Urothelium cell line (cell line): ENCODE measurements at places on chromosomes 1 and 21.

DNA sequence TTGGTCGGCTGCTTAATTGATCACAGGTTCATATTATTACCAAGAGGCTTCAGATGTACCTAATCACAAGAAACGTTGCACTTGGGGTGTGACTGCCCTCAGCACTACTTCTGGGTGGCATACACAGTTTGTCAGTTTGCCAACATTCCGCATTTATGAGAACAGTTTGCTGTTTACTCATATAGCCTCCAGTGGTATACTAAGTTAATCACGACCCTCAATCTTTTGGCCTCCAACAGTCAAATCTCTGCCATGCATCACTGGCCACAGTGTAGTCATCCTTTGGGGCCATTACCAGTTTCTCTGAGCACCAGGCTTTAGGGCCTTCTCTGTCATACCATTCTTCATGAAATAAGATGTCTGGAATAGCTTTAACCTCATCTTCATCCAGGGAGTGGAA is 62.8 kb upstream of the BCL9 start:
- DNase-seq: no peak

- DNase-seq: no peak
These were observed 1.5 kb downstream of the PHACTR4 start for GRCh38 chr1:28371010-28371377.

DNA sequence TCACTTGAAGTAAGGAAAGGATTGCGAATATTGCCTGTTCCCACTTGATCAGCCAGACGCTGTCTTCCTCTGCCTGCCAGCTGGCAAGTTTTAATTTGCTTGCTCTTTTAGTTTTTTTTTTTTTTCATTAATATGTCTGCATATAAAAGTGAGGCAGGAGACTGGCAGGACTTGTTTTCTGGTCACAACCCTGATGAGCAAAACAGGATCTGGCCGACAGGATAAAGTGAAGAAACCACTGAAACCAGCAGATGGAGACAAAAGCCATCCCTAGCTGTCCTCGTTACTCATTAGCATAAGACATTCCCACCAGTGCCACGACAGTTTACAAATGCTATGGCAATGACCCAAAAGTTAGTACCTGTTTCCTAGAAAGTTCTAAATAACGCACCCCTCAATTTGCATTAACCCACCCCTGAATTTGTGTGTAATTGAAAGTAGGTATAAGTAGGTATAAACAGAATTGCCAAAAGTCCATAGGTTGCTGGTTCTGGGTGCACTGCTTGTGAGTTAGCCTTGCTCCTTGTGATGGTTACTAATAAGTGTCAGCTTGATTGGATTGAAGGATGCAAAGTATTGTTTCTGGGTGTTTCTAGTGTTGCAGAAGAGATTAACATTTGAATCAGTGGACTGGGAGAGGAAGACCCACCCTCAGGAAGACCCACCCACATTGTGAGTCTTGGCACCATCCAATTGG is 60.8 kb downstream of the ZNF684 start:
- DNase-seq: no peak

GRCh38 chr1:185170291-185170848 is 13.4 kb downstream of the SWT1 start:
- peak; percentile 38 for DNase-seq

GRCh38 chr1:220407191-220407590 is 120.7 kb upstream of the MARK1 start:
- no peak for DNase-seq

GRCh38 chr1:21633992-21634805 is 35.0 kb downstream of the RAP1GAP start:
- DNase-seq: no peak

- DNase-seq: no peak
These were observed 276.0 kb downstream of the MRPL39 start for GRCh38 chr21:25331286-25331685.

DNA sequence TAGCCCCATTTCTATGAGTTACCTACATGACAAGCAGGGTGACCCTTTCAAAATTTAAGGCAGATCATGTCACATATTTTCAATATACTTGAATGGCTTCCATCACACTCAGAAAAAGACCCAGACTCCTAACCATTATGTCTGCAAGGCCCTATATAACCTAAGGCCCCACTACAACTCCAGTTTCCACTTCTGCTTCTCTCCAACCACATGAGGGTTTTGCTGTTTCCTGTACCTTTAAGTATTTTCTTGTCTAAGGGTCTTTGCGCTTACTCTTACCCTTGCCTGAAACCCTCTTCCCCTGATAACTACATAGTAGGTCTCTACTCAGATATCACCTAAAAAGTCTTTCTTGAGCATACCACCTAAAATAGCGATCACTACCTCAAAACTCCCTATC is 46.1 kb downstream of the SGIP1 start:
- DNase-seq: no peak

DNA sequence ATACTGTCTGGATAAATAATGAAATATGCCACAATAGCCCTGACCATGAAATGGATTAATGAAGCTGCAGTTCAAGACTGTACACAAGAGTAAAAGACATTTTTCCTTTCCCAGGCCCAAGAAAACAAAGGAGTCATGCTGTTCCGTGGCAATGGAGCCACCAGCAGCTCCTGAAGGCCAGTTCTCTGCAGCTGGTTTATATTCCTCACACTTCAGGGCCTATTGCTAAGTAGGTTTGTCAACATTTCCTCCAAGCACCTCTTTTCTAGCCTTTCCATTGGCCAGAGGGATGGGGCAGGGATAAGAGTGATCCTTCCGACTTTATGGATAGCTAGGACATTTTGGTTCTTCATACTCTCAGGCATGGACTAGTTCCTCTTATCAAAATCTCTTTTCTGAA is 24.2 kb upstream of the RGL1 start:
- DNase-seq: no peak

DNA sequence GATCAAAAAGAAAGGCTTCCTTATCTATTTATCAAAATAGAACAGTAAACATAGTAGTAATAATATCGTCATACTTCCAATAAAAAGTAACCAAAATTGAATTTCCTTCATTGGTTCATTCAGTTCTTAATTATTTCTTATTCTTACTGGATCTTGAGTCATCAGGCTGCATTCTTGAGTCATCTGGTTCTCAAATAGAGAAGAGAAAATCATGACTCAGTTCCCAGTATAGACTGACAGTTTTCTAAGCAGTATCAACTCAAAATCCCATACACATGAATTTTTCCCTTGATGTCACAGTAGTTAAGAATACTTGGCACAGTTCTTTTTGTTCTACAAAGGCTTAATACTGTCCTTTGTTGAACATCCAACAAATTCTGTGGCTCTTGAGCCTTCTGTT is 626.9 kb upstream of the ADGRL4 start:
- no peak for DNase-seq

- DNase-seq: peak; percentile 84
These were observed 109.6 kb downstream of the KCNN3 start for GRCh38 chr1:154760469-154760933.

GRCh38 chr1:233065685-233066084 is 115.3 kb downstream of the NTPCR start:
- DNase-seq: no peak

GRCh38 chr1:228823200-228823599 is 87.9 kb downstream of the RHOU start:
- no peak for DNase-seq

- no peak for DNase-seq
These were observed 106.4 kb downstream of the HMGB4 start for GRCh38 chr1:33970148-33970825.

DNA sequence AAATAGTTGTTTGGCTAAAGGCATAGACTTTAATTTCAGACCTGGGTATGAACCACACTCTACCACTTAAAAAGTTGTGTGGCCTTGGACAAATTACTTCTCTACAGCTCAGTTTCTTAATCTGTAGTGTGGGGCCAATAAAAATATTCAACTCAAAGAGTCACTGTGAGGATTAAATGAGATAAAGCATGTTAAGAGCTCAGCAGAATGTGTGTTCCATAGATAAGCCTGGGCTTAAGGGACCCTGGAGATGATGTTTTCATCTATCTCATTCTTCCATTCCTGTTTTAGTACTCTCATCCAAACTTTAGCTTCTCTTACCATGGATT is 17.7 kb downstream of the S100A10 start:
- DNase-seq: no peak

DNA sequence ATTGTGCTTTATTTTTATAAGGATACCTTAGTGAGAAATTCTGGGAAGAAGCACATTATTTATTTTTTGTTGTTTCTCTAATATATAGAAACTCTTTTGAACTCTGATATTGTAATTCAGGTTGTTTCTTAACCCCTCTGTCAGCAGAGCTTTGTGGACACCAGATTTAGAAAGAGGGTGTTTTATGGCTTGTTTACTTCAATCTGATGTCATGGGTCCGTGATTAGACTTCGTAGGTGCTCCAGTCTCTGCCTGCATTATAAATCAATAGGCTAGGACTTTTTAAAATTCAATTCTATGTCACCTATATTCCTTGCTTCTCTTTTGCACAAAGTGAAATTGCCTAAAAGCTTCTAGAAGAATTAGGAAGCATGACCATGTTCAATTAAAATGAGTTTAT is 47.3 kb upstream of the CCDC190 start:
- no peak for DNase-seq

DNA sequence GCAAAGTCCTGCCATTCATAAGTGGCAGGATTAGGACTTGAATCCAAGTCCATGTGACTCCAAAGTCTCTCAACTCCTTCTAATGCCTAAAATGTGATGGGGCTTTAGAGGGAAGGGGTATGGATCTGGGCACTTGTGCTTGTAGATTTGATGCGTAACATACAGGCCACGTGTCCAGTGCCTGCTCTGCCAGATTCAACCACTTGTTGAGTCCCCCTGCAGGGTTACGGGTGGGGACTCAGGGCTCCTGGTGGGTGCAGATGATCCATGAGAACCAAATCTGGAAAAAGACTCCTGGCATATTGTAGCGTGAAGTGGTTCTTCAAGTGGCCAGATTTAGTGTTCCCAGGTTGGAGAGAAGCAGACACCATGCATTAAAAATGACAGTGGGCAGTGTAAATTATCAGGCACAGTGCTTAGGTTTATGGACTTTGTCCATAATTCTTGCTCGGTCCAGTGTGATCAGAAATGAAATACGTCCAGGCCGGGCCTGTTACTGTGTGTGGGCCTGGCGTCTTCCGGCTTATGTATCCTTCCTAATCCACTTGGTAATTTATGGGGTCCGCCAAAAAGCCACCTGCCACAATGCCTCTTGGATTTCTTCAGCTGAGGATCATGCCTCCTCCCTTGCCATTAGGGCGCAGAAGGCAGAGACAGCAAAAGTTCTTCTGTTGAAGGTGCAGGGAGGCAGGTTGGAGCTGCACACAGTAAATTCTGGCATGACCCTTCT is 51.2 kb upstream of the LRP8 start:
- DNase-seq: no peak

- no peak for DNase-seq
These were observed 123.2 kb downstream of the DMRTB1 start for GRCh38 chr1:53582211-53583020.

DNA sequence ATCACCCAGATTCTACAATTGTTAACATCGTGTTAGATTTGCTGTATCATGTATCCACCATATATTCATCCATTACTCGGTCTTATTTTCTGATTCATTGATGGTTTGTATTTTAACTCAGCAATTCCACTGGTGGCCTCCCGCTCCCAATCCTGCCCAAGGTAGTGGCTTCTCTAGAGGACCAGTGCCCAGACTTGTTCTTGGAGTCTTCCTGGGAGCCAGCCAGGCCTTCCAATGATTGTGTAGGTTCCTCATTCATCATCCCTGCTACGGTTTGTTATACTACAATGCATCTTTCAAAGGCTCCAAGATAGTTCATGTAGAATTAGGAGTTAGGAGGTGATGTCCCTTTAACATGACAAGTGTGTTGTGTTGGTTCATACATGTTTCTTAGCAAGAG is 451.1 kb downstream of the SETD4 start:
- no peak for DNase-seq

DNA sequence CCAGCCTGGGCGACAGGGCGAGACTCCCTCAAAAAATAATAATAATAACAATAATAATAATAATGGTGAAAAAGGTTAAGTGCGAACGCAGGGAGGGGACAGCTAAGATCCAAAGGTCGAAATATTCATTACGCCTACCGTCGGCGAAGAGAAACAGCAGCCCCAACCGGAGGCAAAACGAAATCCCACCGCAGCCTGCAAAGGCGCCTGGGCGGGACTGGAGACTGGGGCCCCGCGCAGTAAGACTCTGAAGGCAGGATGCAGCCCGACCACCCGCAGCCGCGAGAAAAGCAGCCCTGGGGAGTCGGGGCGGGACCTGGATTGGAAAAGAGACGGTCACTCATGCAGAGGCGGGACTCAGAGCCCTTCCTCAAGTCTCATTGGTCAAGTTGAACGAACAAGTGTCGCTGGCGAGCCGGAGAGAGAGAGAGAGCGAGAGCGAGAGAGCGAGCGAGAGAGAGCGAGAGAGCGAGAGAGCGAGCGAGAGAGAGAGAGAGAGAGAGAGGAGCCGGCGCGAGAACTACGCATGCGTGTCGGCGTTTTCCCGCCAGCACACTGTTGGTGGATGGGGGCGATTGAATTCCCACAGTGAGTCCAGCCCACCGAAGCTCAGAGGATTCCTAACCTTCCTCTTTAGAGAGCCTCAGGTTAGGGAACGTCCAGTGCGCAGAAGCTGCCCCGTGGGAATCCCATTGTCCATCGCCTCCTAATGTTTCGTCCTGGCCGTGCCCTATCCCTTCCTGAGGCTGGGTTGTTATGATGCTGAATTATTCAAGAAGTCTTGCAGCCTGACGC is 10.7 kb downstream of the ENTREP3 start:
- DNase-seq: peak; percentile 94

DNA sequence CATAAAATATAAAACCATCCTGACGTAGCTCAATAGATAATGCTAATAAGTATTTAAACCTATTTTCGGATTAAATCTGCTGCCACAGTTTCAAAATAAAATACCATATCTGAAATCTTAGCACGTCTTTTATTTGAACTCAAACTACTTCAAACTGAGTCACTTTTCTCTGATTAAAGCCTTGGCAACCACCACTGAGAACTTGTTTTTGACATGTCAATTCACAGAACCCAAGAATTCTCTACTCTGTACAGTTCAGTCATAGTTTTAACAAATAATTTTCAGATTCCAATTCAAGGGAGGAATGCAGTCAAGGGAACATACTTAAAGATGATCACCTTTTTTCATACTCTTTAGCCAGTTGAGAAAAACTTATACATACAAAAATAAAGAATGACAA is 643.2 kb downstream of the KCNT2 start:
- DNase-seq: no peak

GRCh38 chr1:23576338-23577055 is 17.2 kb upstream of the ID3 start:
- DNase-seq: no peak

DNA sequence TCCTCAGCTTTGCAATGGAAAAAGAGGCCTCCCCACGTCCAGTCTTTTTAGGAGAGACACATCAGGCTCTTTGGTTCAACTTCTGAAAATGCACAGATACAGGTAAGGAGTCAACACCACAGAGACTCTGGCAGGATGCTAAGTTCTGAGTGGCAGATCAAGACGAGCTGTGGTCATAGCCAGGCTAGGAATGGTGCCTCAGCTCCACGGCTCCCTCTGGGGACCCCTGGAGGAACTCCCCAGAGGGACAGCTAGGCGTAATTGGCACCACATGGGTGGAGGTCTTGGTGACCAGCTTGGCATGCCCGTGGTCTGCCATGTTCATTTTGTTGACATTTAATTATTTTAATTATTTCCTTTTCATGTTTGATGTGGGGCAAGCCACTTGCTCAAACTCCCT is 206.1 kb downstream of the KAZN start:
- no peak for DNase-seq
